Ovary (tissue), 10 donors: ENCODE measurements at places on chromosomes 6 and 20. TPM values are rescaled to one million over a fixed set of nuclear protein-coding genes. Genes with fewer than 3 reads are reported as not detected.

DNA sequence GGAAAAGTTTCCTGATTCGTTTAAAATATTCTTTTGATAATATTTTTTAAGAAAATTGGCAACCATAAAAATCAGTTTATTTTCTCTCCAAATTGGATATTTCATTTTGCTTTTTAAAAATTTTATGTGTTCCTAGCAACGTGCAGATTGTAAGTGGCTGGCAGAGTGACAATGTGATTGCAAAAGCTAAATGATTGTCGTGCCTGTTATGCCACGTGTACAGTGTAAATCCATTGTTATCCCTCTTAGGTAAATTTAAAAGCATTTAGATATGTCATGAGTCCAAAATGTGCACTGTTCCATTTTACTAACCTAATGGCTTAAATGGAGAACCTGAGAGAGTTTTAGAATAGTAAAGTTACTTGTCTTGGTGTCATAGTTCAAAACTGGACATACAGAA lies 94.4 kb upstream of the ADGRF4 start:
- DNase-seq, result no peak

- no peak for DNase-seq
Observed at GRCh38 chr20:4794846-4795245, 73.1 kb downstream of the PRND start.

GRCh38 chr20:5000263-5001173 lies 792 bp downstream of the SLC23A2 start:
- DNase-seq, result peak; percentile 54

DNA sequence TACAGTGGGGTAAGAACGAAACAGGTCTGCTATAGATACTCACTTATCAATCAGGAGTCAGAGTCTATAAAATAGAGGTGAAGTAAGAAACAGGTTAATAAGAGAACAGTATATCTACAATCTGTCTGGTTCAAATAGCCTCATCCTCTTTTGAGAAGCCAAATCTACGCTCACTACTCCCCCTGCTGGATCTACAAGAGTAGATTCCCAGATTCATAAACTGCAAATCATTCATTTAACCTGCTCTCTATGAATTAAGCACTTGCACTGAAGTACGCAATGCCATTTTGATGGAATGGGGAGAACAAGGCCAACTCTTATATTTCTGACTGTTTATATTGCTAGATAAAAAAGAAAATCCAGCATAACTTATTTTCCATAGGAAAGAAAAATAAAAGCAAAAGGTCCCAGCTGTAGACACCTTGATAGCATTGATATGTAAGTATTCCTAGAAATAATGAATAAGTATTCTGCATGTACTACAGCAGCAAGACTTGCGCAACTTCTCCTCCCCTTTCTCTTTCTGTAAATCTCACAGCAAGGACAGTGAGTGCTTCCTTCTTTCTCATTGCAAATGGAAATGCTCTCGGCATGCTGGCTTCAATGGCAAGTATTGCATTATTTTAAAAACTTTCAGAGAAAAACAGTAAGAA lies 92.3 kb downstream of the RFX6 start:
- no peak for DNase-seq

DNA sequence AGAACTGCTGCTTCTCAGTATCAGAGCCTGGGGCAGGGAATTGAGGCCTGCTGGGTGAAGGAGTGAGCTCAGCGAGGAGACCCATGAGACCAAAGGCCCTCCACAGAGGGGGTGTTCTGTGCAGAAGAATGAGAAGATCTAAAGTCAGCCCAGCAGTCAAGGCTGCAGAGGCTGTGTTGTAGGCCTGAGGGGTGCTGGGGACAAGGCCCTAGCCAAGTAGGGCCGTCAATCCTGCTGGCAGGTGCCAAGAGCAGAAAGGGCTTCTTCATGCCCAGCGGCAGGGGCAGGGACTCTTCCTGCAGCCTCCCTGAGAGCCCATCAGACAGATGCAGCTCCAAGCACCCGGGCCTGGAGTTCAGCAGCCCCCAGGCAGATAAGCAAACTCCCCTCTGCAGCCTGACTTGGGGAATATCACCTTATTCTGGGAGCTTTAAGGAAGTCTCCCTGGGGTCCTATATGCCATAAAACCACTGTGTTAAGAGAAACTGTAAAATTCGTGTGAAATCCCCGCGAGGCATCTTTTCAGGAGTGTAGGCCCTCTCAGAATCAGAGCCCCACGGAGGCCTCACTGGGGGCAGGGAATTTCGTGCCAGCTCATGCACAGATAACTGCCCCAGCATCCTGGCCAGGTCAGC lies 9.0 kb downstream of the CCDC167 start:
- peak; percentile 10 for DNase-seq

Gene BEND6
- 2.1 TPM for total RNA-seq

Gene BPIFB4
- not detected for total RNA-seq

GRCh38 chr6:89597988-89598387 lies 40.6 kb downstream of the LYRM2 start:
- DNase-seq, result no peak

DNA sequence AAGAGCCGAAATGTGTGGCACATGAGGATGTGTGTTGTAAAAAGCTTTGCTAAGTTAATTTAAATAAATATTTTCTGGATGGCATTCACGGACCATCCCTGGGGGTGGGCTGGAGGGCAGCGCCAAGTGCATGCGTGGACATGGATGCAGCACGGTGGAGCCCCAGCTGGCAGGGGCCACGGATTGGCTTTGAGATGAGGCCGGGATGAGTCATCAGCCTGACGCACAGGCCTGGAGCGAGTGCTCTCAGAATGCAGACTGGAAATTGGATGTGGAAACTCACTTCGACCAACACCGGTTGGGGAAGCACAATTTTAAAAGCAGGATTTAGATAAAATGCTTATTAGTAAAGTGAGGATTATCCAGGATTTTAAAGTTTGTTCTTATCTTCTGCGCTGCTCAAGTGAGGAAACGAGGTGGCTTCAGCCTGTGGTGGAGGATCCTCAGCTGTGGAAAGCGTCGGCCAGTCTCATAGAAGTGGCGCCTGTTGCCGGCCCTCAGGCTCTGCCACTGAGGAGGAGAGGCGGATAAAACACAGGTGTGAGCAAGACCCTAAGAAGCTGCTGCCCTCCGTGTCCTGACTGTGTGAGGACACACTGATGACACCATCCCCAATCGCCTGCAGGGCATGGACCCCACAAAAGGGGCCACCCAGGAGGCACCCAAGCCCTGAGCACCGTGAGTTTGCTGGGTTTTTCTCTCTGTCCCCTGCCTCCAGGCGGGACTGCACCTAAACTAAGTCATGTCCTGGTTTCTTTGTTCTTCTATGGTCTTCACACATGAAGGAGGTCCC lies 279.7 kb downstream of the CDH4 start:
- no peak for DNase-seq

GRCh38 chr6:144585217-144585814 lies 300.2 kb downstream of the UTRN start:
- no peak for DNase-seq

- no peak for DNase-seq
Observed at GRCh38 chr6:108850669-108851465, 2.6 kb downstream of the ARMC2 start.

DNA sequence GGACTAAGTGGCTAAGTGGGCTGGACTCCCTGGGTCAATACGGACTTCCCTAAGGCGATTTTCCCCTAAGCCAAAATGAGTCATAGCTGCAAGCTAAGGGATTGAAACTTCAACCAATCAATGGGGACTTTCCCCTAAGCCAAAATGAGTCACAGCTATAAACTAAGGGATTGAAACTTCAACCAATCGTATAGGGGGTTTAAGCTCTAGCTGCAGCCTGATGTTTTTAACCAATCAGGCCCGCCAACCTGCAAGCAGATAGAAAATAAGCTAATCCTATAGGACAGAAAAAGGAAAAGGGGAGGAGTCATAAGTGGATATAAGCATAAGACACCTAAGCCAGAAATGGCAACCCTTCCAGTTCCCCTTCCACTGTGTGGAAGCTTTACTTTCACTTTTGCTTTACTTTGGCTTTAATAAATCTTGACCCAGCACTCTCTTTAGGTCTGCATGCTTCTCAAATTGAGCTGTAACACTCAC lies 655.0 kb upstream of the HS3ST5 start:
- DNase-seq, result no peak

- no peak for DNase-seq
Observed at GRCh38 chr6:326896-327537, 34.7 kb downstream of the DUSP22 start.

- peak; percentile 81 for DNase-seq
Observed at GRCh38 chr6:134517145-134517658, 199.3 kb upstream of the SGK1 start.

Gene ELOVL2
- 1.4 TPM for total RNA-seq

Gene FRK
- total RNA-seq, result 1.9 TPM

Gene FHL5
- total RNA-seq, result 15.4 TPM

DNA sequence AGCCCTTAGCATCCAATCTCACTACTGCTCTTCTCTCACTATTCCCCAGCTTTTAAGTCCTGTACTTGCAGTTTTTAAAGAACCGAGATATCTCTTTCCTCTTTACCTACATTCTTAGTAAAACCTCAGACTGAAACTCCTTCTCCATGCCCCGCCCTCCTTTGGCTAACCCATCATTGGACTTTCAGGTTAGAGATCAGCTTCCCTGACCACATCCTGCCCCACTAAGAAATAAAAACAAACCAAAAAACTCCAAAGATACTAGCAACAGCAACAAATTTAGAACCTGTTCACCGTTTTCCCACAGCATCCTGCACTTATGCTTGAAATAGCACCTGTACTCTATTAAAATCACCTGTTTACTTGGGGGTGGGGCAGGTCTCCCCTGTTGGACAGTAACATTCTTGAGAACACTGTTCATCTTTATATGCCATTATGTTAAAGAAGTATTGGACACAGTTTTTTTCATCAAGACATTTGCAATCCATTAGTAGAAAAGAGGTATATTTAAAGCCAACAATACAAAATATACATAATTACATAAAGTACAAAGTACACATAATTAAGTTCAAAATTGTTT lies 16.3 kb upstream of the SMAP1 start:
- no peak for DNase-seq
